ENCODE measurements at places on chromosomes 6 and 20. TPM values are rescaled to one million over a fixed set of nuclear protein-coding genes. Genes with fewer than 3 reads are reported as not detected.

Gene TSBP1
- not detected for total RNA-seq

Gene TRIM31
- not detected for total RNA-seq

Gene DPPA5
- total RNA-seq = not detected

Gene CLPSL1
- not detected for total RNA-seq

Gene LAMA2
- 6.3 TPM for total RNA-seq

Gene FAM162B
- not detected for total RNA-seq

Gene CDH26
- not detected for total RNA-seq

Gene CYB5R4
- 5.4 TPM for total RNA-seq

Gene C20orf173
- not detected for total RNA-seq

Gene ATP9A
- 47.7 TPM for total RNA-seq

Gene FAM110A
- total RNA-seq = 5.8 TPM

Gene BTN1A1
- total RNA-seq = not detected

Gene ARFRP1
- total RNA-seq = 39.4 TPM

Gene RAD21L1
- total RNA-seq = not detected

Gene FAM184A
- total RNA-seq = 0.49 TPM

Gene ORC3
- total RNA-seq = 9.5 TPM

Gene COL21A1
- total RNA-seq = not detected

Gene EDN1
- total RNA-seq = 30.0 TPM

Gene BMP6
- 0.13 TPM for total RNA-seq

Gene PRSS35
- 0.16 TPM for total RNA-seq

Gene GPR63
- 2.0 TPM for total RNA-seq

Gene TRIM15
- total RNA-seq = not detected

Gene SDCBP2
- 2.3 TPM for total RNA-seq

Gene DACT2
- total RNA-seq = under 0.01 TPM

Gene KIF25
- total RNA-seq = not detected

Gene PPIL6
- total RNA-seq = 2.3 TPM

Gene TBXT
- total RNA-seq = not detected

Gene SLC35F1
- total RNA-seq = 0.33 TPM

Gene CD40
- total RNA-seq = 37.3 TPM

Gene TP53TG5
- not detected for total RNA-seq

Gene C6orf136
- total RNA-seq = 8.0 TPM

Gene PCSK2
- total RNA-seq = not detected

Gene NPBWR2
- total RNA-seq = not detected

Gene C20orf144
- total RNA-seq = not detected

Gene LST1
- total RNA-seq = not detected

Gene LIN28B
- not detected for total RNA-seq

Gene HLA-DQA1
- not detected for total RNA-seq

Gene HDGFL1
- not detected for total RNA-seq

Gene MPIG6B
- not detected for total RNA-seq

Gene APCDD1L
- 27.9 TPM for total RNA-seq

Gene GINM1
- total RNA-seq = 21.8 TPM

Gene GFOD1
- 1.5 TPM for total RNA-seq

Gene JPH2
- total RNA-seq = 0.33 TPM

Gene LY86
- total RNA-seq = not detected

Gene TDRD6
- total RNA-seq = not detected

Gene SLC24A3
- 0.76 TPM for total RNA-seq

Gene PDE7B
- 0.33 TPM for total RNA-seq

Gene PACRG
- total RNA-seq = under 0.01 TPM

Gene AMD1
- 51.8 TPM for total RNA-seq

Gene CSNK2A1
- 85.9 TPM for total RNA-seq

Gene HFE
- total RNA-seq = 12.9 TPM

Gene CST7
- total RNA-seq = not detected

Gene FAM209A
- not detected for total RNA-seq

Gene VIP
- total RNA-seq = not detected

Gene PNPLA1
- not detected for total RNA-seq

Gene FOXC1
- total RNA-seq = 17.6 TPM

Gene STX11
- total RNA-seq = 1.6 TPM

Gene CTAGE9
- total RNA-seq = not detected

Gene CFAP206
- 2.2 TPM for total RNA-seq

Data from mesangial cell (primary cell).